ENCODE measurements at places on chromosomes 13 and 19. TPM values are rescaled to one million over a fixed set of nuclear protein-coding genes. Genes with fewer than 3 reads are reported as not detected.
A peak's percentile ranks its signal among the peaks of the same experiment; 100 is the strongest.

The CYP4F2 gene
- total RNA-seq, result not detected

The SLC25A41 gene
- 0.27 TPM for total RNA-seq

The MAMSTR gene
- total RNA-seq, result 2.2 TPM

DNA sequence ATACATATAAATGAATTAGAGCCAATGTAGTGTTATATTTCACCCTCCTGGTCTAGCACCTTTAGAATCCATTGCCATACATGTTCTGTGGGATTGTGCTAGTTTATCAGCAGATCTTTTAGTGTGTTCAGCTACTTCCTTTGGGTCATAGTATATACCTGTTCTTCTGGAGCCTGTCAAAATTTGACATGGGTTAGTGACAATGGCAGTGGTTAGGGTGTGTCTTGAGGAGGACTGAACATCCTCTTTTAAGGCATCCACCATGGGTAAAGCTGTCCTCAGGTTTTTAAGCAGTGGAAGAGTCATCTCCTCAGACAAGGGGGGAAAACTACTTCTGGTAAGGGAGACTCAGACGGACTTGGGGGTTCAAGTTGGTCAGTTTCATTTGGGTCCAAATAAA, 29.4 kb downstream of the DNAJC3 start:
- no peaks in the 10 kb centered on the region for H3K4me1 ChIP-seq
- no peak overlapping the region for H3K4me3 ChIP-seq
- H3K27ac ChIP-seq, result no peak overlapping the region
- peaks cover 3% of the 10 kb centered on the region for H3K36me3 ChIP-seq
- DNase-seq, result no peak

DNA sequence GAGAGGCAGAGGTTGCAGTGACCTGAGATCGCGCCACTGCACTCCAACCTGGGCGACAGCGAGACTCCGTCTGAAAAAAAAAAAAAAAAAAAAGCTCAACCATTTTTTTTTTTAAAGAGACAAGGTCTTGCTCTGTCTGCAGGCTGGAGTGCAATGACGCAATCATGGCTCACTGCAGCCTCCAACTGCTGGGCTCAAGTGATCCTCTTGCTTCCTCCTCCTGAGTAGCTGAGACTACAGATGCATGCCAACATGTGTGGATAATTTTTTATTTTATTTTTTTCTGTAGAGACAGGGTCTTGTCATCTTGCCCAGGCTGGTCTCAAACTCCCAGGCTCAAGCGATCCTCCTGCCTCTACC, 10.3 kb downstream of the EHD2 start:
- peak overlapping the region; percentile 84 for H3K27ac ChIP-seq
- peaks cover 26% of the 10 kb centered on the region for H3K4me1 ChIP-seq
- no peaks in the 10 kb centered on the region for H3K27me3 ChIP-seq
- peak; percentile 79 for DNase-seq
- no peaks in the 10 kb centered on the region for H3K36me3 ChIP-seq
- no peak overlapping the region for H3K4me3 ChIP-seq

The TSHZ3 gene
- total RNA-seq, result 5.7 TPM

The DZIP1 gene
- 17.2 TPM for total RNA-seq

GRCh38 chr19:728011-728410, 19.3 kb downstream of the PALM start:
- H3K4me3 ChIP-seq, result no peak overlapping the region
- no peak for DNase-seq
- no peak overlapping the region for H3K27ac ChIP-seq
- no peaks in the 10 kb centered on the region for H3K4me1 ChIP-seq

- DNase-seq, result no peak
- peaks cover 12% of the 10 kb centered on the region for H3K27me3 ChIP-seq
- no peak overlapping the region for H3K4me3 ChIP-seq
- H3K4me1 ChIP-seq, result peaks cover 20% of the 10 kb centered on the region
Observed at GRCh38 chr19:49061445-49061844, 3.2 kb downstream of the NTF4 start.

GRCh38 chr13:30362869-30363268, 55.5 kb upstream of the KATNAL1 start:
- H3K36me3 ChIP-seq, result no peaks in the 10 kb centered on the region
- no peaks in the 10 kb centered on the region for H3K27me3 ChIP-seq
- H3K4me1 ChIP-seq, result peaks cover 10% of the 10 kb centered on the region
- no peak overlapping the region for H3K4me3 ChIP-seq
- no peak overlapping the region for H3K27ac ChIP-seq

The CDC16 gene
- 58.5 TPM for total RNA-seq

The ZNF100 gene
- total RNA-seq, result 9.7 TPM

- no peak overlapping the region for H3K4me3 ChIP-seq
- DNase-seq, result peak; percentile 34
- H3K27me3 ChIP-seq, result no peaks in the 10 kb centered on the region
Observed at GRCh38 chr13:47679401-47679800, 321.7 kb downstream of the SUCLA2 start.

- H3K27me3 ChIP-seq, result no peaks in the 10 kb centered on the region
- H3K4me1 ChIP-seq, result no peaks in the 10 kb centered on the region
- H3K36me3 ChIP-seq, result no peaks in the 10 kb centered on the region
- no peak for DNase-seq
- no peak overlapping the region for H3K27ac ChIP-seq
- H3K4me3 ChIP-seq, result no peak overlapping the region
Observed at GRCh38 chr19:13350759-13351158, 155.5 kb downstream of the CACNA1A start.

The SH2D3A gene
- 14.8 TPM for total RNA-seq

DNA sequence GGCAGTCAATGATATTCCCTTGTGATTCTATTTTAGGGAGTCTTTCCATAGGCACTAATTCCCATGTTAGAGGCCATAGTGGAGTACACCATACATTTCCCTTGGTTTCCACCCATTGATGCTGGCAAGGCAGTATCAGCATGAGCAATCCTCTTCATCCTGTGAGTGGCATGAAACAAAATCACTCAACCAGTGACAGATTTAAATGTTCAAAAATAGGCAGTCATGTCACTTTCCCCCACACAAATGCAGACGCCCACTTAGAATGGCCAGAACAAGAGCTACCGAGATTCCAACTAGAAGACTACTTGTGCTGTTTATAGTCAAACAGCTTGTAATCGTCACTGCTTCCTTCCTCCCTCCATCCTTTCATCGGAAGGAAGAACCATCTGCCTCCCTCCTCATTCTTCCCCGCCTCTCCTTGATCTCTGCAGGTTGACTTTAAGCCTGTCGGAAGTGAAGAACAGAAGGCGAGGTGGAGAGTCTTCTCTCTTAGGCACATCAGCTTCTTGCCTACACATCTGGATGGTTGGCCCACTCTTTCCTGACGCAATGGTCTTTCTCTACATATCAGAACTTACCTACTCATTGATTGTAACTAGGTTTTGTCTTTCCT, 22.6 kb downstream of the RASL11A start:
- peaks cover 6% of the 10 kb centered on the region for H3K27me3 ChIP-seq
- no peaks in the 10 kb centered on the region for H3K4me1 ChIP-seq
- H3K4me3 ChIP-seq, result no peak overlapping the region
- H3K36me3 ChIP-seq, result no peaks in the 10 kb centered on the region

DNA sequence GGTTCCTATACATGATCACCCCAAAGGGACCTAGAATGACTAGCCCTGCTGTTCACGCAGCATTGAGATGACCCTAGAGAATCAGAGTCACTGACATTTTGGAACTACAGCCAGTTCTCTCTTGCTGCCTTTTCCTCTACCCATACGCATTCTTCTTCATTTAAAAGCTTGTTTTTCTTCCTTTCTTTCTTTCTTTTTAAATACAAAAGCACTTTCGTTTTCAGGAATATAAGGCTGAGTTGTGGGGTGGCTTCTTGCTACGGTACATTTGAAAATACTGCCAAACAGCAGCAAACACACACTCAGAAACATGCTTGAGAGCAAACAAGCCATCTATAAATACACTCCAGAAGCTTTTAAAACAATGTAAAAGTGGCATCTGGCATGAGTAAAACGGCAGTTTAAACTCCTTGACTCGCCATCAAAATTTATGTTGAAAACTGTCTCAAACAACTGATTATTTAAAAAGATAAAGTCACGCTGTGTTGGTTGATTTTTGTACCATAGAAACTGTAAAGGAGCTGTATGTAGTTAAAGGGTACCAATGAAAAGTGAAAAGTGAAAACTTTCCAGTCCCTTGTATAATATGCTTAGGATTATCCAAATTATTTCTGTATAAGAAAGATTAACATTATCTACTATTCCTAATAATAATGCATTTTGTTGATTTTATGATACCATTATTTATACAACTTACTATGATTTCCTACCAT, 95.6 kb downstream of the PCDH9 start:
- no peaks in the 10 kb centered on the region for H3K36me3 ChIP-seq
- no peaks in the 10 kb centered on the region for H3K4me1 ChIP-seq
- H3K27me3 ChIP-seq, result no peaks in the 10 kb centered on the region
- DNase-seq, result no peak
- no peak overlapping the region for H3K4me3 ChIP-seq

DNA sequence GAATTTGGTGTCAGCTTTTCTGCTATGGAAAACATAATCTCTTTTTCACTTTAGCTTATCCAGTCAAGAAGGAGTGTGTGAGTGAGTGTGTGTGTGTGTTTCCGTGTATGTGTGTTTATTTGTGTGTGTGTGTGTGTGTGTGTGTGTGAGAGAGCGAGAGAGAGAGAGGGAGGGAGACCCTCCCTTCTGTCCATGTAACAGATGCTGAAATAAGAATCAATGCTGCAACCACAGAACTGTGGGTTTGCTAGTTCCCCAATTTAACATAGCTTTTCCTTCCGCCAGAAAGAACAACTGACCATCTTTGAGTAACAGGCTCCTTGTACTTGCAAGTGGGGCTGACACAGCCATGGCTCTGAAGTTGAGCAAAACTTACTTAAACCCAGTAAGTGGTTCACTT, 5.2 kb downstream of the LCP1 start:
- H3K4me3 ChIP-seq, result no peak overlapping the region
- no peaks in the 10 kb centered on the region for H3K4me1 ChIP-seq
- H3K27ac ChIP-seq, result no peak overlapping the region
- H3K27me3 ChIP-seq, result no peaks in the 10 kb centered on the region

GRCh38 chr13:73334445-73334844, 275.6 kb downstream of the KLF5 start:
- no peaks in the 10 kb centered on the region for H3K36me3 ChIP-seq
- no peak overlapping the region for H3K27ac ChIP-seq
- no peak for DNase-seq
- no peaks in the 10 kb centered on the region for H3K4me1 ChIP-seq
- H3K4me3 ChIP-seq, result no peak overlapping the region

DNA sequence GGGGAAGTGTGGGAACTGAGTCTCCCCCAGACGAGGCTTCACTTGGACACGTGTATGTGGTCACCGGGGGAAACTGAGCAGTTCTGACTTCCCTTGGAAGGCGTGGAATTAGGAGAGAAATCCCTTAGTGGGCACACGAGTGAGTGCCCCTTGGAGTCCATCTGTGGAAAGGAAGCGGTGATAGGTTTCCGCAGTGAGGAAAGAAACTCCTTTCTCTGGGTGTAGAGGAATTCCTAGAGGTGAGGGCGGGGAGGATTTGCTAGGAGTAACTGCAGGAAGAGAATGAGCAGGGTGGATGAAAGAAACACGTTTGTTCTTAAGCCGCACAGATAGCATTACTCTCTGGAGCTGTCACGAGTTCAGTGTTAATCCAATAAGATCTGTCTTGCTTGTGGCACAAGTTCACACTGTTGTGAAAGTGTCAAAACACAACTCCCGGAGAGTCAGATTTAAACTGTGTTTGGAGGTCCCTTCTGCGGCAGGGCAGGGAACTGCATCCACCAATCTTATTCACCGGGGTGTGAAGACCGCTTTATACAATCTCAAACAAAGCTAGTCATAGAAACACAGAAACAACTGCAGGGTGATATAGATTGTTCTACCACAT, 1.2 kb downstream of the KL start:
- H3K4me3 ChIP-seq, result peak overlapping the region; percentile 13
- peaks cover 6% of the 10 kb centered on the region for H3K4me1 ChIP-seq
- H3K27ac ChIP-seq, result no peak overlapping the region
- H3K27me3 ChIP-seq, result peaks cover 66% of the 10 kb centered on the region
- DNase-seq, result peak; percentile 63

- no peak for DNase-seq
- no peak overlapping the region for H3K4me3 ChIP-seq
- H3K27ac ChIP-seq, result no peak overlapping the region
- no peaks in the 10 kb centered on the region for H3K4me1 ChIP-seq
- H3K27me3 ChIP-seq, result no peaks in the 10 kb centered on the region
Observed at GRCh38 chr13:32370805-32371204, 55.5 kb downstream of the BRCA2 start.

The ACP7 gene
- 0.23 TPM for total RNA-seq

GRCh38 chr13:30802953-30803478, 67.7 kb downstream of the ALOX5AP start:
- DNase-seq, result peak; percentile 87
- peaks cover 11% of the 10 kb centered on the region for H3K4me1 ChIP-seq
- H3K36me3 ChIP-seq, result no peaks in the 10 kb centered on the region
- H3K27ac ChIP-seq, result no peak overlapping the region

GRCh38 chr13:75762076-75762937, 126.2 kb downstream of the LMO7 start:
- H3K27me3 ChIP-seq, result no peaks in the 10 kb centered on the region
- H3K4me1 ChIP-seq, result peaks cover 18% of the 10 kb centered on the region
- DNase-seq, result peak; percentile 50
- H3K36me3 ChIP-seq, result no peaks in the 10 kb centered on the region
- peak overlapping the region; percentile 25 for H3K4me3 ChIP-seq

Data from hepatocyte (in vitro differentiated cells).